SJSA1 (cell line): ENCODE measurements at places on chromosomes 2 and 18. TPM values are rescaled to one million over a fixed set of nuclear protein-coding genes. Genes with fewer than 3 reads are reported as not detected.
A peak's percentile ranks its signal among the peaks of the same experiment; 100 is the strongest.

Gene SP5
- 4.3 and 5.2 TPM in 2 replicates for total RNA-seq

DNA sequence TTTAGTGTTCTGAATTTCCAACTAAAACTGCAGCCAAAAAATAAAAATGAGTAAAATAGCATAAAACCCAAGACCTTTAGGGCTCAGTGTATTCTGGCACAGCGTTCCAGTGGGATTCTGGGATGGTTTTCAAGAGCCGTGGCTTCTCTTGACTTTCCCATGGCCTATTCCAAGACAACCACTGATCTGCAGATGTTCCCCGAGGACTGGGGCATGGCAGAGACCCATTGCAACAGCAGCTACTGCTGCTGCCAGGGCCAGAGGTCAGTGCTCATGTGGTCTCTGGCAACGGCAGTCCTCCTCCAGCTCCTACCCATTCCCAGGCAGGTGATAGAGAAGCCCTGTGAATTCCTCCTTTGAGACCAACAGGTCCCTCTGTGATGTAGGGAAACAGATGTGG, 26.8 kb downstream of the TNP1 start:
- no peak for DNase-seq

Gene RAB10
- total RNA-seq = 92.7 and 186 TPM in 2 replicates

DNA sequence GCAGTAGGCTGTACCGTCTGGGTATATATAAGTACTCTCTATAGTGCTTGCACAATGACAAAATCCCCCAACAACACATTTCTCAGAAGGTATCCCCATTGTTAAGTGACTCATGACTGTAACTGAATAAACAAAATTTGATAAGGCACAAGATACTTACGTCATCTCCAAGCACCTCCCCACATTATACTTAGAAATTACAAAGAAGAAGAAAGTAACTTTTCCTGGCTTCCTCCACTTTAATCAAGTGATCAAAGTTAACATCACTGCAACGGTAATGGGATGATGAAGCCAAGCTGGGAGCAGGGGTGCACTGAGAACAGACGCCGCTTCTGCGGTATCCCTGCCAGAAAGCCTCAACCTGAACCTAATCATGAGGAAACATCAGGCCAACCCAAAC, 9.7 kb downstream of the TNS1 start:
- DNase-seq = peak; percentile 55

DNA sequence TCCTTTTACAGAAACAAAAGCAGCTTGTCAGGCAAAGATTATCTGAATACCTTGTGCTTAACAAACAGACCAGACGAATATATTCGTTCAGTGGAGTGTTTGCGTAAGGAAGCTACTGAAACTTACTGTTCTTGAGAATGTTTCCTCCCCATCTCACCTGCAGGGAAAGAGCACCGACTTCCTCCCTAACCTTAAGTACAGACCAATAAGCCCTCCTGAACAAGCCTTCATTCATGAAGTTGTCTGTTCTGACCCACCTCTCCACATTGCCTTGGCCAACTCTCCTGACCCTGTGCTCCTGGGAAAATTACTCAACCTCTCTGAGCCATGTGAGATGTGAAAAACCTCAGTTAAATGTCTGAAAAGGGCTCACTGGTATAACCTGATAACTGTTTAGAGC, 35.2 kb downstream of the STK39 start:
- DNase-seq = no peak
